ENCODE measurements at places on chromosomes 7 and 10. TPM values are rescaled to one million over a fixed set of nuclear protein-coding genes. Genes with fewer than 3 reads are reported as not detected.

GRCh38 chr7:150335108-150335773 is 6.2 kb downstream of the RARRES2 start:
- DNase-seq = no peak

- no peak for DNase-seq
These were observed 100.9 kb downstream of the JMJD1C start for GRCh38 chr10:63364918-63365317.

TSPAN13 gene
- 35.5 TPM for total RNA-seq

DNA sequence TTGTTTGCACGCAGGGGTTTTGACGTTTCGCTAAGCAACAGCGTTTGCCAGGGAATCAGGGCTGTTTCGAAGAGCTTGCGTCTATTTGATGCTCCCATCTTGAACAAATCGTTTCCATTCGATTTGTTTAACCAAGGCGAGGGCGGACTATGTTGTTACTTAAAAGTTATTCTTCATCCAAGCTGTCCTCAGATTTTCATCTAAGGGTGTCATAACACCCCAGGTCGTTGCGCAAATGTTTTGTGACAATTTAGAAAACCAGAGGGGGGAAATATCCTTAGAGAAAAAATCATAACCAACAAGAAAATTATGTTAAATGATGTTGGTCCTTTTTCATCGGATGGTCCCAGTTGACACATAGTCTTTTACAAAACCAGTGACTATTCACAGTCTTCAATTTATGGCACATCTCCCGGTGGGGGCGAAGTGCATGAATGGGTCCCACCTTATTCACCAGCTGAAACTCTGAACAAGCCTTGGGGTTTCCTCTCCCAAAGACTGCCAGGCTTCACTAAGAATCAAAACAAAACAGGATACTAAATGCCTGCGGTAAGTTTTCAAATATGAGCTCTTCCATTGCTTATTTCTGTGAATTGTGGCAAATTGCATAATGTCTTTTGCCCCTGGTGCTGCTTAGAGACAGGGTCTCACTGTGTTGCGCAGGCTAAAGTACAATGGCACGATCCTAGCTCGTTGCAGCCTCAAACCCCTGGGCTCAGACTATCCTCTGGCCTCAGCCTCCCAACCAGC is 109.9 kb downstream of the REEP3 start:
- no peak for DNase-seq

DNA sequence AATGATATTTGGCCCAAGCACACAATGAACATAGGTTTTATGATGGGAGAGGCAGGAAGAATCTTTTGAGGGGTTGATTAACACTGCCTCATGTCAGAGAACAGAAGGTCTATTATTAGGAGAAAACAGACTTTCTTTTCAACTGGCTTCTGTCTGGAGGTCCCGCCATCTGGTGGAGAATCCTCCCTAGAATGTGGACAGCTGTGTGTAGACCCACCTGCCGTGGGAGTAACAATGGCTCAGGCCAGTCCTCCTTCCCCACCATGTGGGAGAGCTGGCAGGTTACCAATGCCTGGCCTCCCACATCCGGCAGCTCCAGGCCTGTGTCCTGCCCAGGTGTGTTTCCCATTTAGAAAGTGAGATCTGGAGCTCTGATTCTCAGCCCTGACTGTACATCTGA is 70.4 kb upstream of the AOAH start:
- DNase-seq = peak; percentile 47

DNA sequence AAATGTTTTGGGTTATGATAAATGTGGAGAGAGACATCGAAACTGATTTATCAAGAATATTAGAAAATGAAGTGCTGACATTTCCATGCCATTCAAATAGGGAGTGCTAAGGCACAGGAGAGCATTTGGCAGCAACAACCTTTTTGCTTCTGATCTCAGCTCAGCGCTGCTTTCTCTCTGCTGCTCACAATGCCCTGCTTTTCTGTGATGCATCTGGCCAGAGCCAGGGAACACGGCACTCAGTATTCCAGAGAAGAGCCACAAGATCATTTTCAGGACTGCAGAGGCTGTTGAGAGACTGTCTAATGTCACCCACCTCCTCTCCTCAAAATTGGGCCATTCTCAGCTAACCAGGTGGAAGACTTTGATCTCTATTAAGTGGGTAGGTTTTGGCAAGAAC is 28.1 kb downstream of the INSYN2A start:
- no peak for DNase-seq

GRCh38 chr7:83150310-83150709 is 12.4 kb downstream of the PCLO start:
- DNase-seq = peak; percentile 29

All from Daoy (cell line).